GF-D8 (cell line): ENCODE measurements at places on chromosomes 6 and 20.

DNA sequence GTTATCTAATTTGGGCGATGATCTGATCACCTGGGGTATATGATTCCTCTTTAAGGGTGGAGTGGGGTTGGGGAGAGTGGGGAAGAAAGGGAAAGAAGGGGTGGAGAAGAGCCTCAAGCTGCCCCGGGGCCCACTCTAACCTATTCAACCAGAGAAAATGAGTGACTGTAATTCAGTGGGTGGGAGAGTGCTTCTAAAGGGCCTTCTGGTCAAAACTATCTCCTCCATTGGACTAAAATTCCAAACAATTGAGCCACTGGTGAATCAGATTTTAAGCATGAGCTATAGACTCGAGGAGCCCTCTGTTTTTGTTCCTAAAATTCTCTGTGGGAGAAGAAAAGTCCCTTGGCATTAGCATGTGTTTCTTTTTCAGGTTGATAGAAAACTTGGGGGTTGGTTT is 296.8 kb downstream of the CLIC5 start:
- DNase-seq = no peak

DNA sequence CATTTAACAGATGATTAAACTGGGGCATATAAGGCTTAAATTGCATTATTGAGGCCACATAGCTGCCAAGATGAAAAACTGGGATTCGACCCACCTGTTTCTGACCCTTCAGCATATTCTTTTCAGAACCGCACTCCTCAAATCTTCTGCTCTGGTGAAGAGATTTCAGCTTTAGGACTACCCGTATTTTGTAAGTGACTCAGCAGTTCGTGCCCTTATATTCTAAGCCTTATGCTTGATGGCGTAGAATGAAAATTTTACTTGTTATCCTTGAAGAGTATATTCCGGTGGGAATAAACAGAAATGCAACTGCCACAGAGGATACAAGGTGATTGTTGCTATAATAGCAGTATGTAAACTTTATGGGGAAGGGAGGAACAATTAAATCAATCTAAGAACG is 657.1 kb downstream of the DOK5 start:
- no peak for DNase-seq

DNA sequence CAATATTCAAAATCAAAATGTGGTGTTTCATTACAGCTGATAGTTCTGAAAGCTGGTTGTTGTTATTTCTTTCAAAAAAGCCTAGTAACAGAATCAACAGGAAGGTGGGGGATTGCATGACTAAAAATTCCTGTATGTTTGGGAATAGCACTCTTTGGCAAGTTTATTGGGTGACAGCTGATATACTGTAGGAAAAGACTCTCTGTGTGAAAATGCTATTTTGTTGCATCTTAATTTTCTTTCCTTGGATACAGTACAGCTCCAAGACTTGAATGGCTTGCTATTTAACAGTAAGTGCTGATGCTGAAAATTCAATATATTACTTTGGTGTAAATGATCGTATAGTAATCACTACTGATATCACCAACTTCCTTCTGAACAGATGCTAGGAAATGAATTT is 336.1 kb downstream of the KHDRBS2 start:
- no peak for DNase-seq

GRCh38 chr20:4773736-4774135 is 52.0 kb downstream of the PRND start:
- no peak for DNase-seq

GRCh38 chr20:10216146-10216791 is 2.4 kb upstream of the SNAP25 start:
- no peak for DNase-seq

- DNase-seq = no peak
Measured at GRCh38 chr20:4632876-4633275, 88.8 kb upstream of the PRND start.

DNA sequence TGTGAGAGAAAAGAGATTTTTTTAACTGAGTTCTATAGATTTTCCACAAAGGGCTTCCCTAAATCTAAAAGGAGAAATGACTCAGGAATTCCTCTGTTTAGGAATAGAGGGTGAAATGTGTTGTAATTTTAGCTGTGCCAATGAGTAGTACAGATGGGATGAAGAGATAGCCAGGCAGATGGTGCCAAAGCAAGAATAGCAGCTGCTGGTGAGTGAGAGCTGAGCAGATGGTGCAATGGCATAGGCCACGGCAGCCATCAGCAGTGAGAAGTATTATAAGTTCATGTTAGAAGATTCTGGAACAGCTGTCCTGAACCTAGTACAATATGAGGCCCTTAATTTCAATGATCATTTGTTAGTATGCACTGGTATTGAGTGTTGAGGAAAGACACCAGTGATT is 40.2 kb upstream of the CRISP1 start:
- no peak for DNase-seq

GRCh38 chr6:156378853-156379252 is 398.3 kb upstream of the ARID1B start:
- DNase-seq = no peak

- DNase-seq = no peak
Measured at GRCh38 chr20:36434383-36434782, 106.9 kb upstream of the MYL9 start.

- DNase-seq = no peak
Measured at GRCh38 chr20:33162313-33162712, 5.6 kb upstream of the BPIFA2 start.

DNA sequence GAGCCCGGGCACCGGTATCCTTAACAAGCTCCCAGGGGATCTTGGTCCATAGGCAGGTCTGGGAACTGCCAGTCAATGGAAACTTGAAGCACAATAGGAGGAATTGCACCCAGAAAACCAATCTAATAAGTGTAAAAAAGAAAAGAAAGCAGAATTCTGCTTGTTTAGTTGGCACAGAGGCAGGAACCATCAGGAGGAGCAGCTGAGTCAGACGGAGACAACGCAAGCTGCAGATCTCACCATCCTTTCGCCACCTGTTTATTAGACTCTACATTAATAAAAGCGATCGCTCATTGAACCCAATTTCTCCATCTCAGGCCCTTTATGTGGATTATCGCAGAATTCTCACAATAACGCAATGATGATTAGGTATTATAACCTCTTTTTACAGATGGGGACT is 9.8 kb downstream of the ZFP64 start:
- DNase-seq = no peak

DNA sequence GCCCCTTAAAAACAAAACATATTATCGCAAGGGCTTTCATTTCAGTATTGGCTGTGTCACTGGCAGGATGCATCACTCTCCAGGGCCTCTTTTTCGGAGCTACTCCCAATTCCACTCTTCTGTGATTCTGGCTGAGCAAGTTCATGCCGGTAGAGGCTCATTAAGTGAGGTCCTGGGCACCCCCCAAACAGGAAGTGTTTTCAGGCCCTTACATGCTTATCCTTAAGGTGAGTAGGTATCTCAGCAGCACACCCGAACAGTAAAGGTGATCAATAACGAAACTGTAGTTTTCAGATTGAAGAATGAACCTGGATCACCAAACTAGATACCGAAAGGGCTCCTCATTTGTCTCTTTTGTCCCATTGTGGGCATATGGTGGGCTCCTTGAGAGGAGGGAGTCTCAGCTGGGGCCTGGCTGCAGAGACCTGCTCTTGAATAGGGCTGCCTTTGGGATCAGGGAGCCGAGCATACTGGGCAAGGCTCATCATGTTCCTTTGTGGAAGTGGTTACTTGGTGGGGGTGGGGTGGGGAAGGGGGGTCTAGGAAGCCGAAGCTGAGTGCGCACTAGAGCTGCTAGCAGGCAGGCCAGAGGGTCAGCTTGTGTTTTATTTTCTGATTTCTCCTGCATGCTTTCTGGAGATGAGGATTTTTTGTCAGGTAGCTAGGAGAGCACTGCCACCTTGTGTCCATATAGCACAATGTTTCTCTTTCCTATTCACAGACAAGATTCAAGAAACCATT is 65.2 kb downstream of the CDS2 start:
- DNase-seq = peak; percentile 47

DNA sequence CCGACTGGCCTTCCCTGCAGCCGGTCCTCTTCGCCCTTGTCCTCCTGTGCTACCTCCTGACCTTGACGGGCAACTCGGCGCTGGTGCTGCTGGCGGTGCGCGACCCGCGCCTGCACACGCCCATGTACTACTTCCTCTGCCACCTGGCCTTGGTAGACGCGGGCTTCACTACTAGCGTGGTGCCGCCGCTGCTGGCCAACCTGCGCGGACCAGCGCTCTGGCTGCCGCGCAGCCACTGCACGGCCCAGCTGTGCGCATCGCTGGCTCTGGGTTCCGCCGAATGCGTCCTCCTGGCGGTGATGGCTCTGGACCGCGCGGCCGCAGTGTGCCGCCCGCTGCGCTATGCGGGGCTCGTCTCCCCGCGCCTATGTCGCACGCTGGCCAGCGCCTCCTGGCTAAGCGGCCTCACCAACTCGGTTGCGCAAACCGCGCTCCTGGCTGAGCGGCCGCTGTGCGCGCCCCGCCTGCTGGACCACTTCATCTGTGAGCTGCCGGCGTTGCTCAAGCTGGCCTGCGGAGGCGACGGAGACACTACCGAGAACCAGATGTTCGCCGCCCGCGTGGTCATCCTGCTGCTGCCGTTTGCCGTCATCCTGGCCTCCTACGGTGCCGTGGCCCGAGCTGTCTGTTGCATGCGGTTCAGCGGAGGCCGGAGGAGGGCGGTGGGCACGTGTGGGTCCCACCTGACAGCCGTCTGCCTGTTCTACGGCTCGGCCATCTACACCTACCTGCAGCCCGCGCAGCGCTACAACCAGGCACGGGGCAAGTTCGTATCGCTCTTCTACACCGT is 6.1 kb downstream of the UBD start:
- no peak for DNase-seq
